ENCODE measurements at places on chromosomes 3 and 15.

- DNase-seq: no peak
These were observed 176.7 kb downstream of the SMAD6 start for GRCh38 chr15:66878761-66879160.

- no peak for DNase-seq
These were observed 5.0 kb upstream of the ABHD2 start for GRCh38 chr15:89083246-89083645.

- no peak for DNase-seq
These were observed 187.1 kb downstream of the MEGF11 start for GRCh38 chr15:66066481-66066880.

DNA sequence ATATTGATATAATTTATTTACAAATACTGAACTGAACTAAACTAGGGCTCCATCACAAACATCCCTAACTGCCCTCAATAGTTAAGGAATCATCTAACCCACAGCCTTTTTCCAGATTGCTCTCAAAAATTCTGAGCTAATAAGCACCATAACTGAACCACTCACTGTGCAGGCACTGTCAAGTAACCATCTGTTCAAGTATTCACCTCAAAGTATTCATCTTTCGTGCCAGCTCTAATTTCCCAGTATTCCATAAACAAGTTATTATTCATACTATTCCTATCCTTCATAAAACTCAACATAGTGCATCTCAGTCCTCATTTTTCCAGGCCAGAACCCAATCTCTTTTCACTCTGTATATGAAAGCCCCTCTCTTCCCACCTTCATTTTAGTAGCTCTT lies 41.1 kb downstream of the THBS1 start:
- no peak for DNase-seq

GRCh38 chr3:4493941-4494894 lies 1.1 kb downstream of the ITPR1 start:
- DNase-seq: peak; percentile 16

DNA sequence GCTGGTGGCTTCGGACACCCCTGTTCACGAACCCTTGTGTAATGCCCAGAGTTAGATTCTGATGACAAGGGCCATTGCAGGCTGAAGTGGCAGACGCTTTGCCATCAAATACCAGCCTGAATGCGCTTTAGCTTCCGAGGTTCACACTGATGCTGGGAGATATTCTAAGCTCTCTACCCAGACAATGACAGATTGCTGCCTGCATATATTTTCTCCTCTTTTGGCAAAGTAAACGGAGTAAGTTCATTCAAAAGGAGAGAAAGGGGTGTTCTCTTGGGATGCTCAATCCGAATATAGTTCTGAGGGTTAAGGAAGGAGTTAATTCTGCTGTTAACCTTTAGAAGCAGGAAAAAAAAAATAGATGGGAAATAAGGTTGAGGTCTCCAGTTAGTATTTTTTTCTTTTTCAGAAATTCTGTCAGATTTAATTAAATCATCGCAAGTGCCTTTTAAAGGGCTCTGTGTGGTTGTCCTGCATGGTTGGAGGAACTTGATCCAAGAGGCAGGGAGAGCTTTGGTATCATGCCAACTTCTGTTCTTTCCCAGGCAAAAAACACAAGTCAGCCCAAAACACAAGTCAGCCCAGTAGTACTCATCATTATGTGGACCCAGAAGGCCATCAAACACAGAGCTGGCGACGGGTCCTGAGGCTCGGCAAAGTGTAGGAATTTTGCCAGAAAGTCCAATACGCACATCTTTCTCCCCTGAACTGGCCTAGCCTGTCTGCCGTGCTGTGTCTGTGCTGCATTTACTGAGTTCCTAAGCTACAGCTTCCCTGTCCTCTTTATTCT lies 70.9 kb upstream of the ST8SIA2 start:
- no peak for DNase-seq

- DNase-seq: no peak
These were observed 727.5 kb downstream of the TBL1XR1 start for GRCh38 chr3:176469694-176470205.

DNA sequence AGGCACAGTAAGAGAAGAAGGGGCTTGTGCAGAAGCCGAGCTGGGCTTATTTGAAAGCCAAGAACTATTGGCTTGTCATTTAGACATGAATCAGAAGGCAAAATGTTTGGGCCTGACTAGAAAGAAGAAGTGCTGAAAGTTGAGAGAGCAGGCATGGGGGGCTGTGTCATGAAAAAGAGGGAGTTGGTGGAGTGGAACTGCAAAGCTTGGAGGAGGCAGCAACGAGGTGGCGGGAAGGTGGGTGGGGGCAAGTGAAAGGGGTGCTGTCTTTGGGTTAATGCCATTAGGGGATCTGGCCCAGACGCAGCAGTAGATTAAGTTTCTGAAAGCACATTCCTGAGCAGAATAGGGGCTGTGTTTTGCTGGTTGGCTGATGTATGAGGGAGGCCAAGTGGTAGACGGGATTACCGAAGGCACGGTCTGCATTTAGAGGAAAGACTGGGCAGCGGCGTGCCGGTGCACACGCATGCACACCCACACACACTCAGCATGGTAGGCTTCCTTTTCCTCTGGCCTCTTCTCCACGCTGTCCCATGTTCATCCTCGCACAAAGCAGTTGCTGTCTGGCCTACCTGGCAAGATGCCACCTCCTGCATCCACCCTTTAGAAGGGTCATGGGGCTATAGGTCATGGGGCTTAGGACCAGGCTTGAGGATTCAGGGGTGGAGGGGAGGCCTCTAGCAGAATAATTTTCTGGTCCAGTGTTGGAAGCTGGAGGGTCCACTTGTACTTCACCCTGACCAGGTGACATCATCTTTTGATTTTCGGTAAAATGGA lies 43.0 kb downstream of the BOC start:
- no peak for DNase-seq

DNA sequence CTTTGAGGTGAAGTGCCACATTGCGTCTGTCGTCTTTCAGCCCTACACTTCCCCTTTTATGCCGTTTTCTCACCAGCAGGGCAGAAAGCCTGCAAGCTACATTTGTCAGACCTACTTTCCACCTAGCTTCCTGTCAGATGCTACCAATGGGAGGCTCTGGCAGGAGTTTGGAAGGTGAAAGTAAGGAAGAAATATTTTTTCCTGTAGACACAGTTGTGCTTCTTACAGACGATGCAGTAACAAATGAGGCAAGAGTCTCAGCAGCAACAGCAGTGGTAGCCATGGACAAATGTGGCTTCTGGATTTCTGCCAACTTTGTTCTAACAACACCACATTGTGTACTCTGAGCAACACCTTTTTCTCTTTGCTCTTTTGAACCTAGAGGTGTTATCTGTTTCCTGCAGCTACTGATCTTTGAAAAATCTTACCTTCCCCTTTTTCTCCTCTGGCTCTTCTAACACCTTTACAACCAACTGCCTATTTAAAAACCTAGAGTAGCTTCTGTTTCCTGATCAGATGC lies 70.6 kb upstream of the STT3B start:
- peak; percentile 58 for DNase-seq

- no peak for DNase-seq
These were observed 4.1 kb upstream of the TSC22D2 start for GRCh38 chr3:150404023-150404422.

GRCh38 chr3:8301977-8302735 lies 199.5 kb upstream of the LMCD1 start:
- peak; percentile 18 for DNase-seq

GRCh38 chr3:100864471-100865250 lies 128.6 kb downstream of the ABI3BP start:
- no peak for DNase-seq

Measured in activated CD4-positive, alpha-beta T cell treated with anti-CD3 and anti-CD28 coated beads, Interleukin-2, amount 10 ng/mL, durations not matched to agents 7 days and 5 days (primary cell).